ENCODE measurements at places on chromosomes 1 and 21.
A peak's percentile ranks its signal among the peaks of the same experiment; 100 is the strongest.

- DNase-seq = no peak
Measured at GRCh38 chr1:186500804-186501203, 39.9 kb upstream of the PDC start.

DNA sequence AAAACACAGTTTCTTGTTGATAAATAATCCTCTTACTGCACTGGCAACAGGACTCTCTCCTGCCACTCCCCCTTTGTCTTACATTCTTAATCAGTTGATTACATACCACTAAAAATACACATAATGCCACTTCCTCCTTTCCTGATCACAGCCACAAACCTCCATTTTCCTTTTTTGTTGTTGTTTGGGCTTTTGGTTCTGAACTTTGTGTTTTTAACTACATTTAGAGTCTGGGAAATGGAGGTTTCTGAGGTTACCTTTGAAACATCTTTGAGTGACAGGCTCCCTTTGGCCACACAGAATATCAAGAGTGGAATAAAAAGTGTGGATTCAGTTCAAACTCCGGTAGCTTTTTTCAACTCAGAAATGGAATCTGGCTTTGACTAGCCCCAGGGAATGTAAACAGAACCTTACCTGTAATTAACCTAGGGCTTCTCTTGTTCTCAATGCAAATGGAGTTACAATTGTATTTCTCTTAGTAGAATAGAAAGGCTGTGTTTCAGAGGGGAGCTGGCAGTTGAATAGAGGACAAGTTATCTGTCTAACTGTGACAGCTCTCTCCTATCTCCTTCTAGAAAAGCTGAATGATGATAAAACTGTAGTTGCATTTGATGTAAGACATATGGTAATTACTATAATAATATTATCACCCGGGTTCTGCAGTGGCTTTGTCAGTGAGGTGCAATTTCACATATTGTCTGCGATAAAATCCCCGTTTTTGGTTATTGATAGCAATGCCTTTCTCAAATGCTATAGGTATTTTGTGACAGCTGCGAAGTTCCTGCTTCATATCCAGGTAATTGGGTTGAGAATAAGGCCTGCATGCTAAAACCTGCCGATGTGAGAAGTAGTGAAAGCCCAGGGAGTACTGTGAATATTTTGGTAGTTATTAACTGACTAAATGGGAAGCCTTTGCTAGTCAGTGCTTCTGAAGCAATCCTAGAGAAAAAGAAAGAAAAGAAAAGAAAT lies 66.9 kb downstream of the ST6GALNAC5 start:
- DNase-seq = no peak

DNA sequence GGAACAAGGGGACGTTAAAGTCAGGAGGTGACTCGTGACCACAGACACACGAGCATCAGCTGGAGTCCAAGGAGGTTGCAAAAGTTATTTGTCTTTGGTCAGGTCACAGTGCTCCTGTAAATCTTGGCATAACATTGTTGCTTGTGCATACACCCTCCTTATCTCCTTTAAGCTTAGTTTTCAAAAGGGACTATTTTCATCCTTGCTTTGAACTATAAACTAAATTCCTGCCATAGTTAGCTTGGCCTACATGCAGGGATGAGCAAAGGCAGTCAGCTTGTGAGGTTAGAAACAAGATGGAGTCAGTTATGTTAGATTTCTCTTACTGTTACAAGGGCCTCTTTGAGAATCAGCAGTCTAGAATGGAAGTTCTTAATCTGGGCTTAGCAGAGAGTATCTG lies 28.0 kb upstream of the FASLG start:
- DNase-seq = no peak

DNA sequence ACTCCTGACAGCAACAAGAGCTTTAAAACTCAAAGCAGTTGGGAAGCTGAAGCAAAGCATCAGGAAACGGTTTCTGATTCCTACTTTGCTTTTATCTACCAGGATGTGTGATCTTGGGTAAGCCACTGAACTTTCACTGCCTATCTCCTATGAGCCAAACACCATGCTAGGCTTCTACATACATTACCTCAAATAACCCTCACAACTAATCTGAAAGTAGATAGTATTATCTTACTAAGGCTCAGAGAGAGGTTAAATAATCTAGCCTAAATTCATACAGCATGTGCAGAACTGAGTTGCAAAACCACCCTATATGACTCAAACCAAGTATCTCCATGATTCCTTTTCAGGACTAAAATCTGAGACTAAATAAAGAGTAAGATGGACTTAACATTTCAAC lies 83.8 kb downstream of the EVI5 start:
- DNase-seq = no peak

- DNase-seq = no peak
Measured at GRCh38 chr1:31788825-31789256, 24.7 kb upstream of the ADGRB2 start.

GRCh38 chr1:10508511-10508951 lies 33.8 kb downstream of the PEX14 start:
- DNase-seq = no peak

GRCh38 chr21:39633770-39634181 lies 21.0 kb downstream of the B3GALT5 start:
- no peak for DNase-seq

DNA sequence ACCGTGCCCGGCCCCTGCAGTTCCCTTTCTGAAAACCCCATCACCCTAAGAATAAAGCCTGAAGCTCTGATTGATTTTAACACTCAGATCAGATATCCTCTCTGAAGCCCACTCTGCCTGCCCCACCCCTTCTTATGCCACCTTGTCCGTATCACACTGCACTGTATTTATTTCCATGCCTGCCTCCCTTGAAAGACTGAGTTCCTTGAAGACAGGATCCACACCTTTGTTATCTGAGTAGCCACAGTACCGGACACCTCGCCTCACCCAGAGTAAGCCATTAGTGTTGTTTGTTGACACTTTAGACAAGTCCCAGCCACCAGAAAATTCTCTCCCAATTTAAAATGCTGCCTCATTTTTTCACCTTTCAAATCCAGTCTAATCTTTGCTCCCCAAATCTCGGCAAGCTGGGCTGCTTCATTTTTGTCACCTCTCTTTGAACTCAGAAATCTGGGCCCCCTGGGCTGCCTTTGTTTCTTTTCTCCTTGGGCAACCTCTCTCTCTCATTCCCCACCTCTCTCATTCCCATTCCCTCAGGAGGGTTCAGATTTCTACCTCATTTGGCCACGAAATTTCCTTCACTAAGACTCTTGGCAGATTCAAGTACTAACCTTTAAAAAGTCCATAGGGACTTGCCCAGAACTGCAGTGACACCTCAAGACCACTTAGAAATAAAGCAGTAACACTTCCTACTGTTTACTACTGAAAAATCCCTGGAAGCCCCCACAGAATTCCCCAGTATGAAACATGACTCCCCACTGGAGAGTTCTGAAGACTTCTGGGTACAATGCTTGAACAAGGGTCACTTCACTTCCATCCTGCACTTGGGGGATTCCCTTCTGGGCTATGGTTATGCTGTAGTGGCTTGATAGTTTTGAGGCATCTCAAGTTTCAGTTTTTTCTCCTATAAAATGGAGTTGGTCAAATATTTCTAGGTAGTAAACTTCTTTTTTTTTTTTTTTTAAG lies 8.7 kb upstream of the PPP1R15B start:
- DNase-seq = peak; percentile 12

DNA sequence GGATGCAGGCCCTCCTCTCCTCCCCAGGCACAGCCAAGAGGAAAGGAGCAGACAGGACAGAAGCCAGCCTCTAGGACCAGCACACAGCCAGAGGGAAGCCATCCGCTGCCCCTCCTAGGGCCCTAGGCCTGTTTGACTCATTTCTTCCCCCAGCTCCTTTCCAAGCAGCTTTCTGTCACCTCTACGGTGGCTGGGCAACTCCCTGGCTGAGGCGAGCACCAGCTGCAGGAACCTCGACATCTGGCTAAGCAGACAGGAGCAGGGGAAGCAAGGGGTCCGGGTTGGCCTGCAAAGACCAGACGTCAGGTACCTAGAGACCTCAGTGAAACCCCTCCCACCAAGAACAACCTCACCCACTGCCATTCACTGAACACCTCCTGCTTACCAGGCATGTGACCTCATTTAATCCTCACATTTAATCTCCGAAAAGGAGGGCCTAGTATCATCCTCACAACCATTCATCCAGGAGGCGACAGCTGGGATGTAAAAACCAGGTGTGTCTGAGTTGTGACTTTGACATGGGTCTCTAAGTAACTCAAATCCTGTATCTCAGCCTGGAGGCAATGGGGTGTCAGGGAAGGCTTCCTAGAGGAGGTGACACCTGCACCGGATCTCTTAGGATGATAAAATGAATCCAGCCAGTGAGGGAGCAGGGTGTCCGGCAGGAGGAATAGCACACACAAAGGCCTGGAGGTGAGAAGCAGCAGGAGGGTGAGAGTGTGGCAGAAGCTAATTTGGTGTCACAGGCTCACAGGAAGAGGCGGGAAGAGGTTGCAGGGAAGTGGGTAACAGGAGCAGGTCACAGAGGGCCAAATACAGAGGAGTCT lies 5.9 kb downstream of the LRP8 start:
- DNase-seq = no peak

DNA sequence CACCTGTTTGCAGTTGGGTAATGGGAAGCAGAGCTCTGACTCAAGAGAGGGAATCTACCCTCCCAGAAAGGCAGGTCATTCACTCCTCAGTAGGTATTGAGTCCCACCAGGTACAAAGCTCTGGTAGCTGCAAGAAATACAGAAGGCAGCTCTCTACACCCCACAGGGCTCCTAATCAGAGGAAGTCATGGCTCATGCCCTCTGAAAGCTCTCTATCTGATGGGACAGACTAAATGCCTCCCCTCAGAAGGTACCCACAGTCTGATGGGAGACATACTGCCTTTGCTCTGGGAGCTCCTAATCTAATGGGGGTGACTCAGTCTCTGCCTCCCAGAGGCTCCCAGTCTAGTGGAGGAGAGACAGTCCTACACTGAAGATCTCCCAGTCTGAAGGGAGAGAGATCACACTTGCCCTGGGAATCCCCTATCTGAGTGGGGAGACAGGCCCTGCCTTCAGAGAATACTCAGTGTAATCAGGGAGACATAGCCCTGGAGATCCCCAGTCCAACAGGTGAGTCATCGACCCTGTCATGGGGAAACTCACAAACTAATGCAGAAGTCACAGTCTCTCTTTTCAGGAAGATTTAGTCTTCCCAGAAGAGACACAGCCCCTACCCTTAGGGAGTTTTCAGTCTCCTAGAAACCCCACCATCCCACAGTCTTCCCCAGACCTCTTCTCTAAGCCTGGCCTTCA lies 23.7 kb downstream of the CAMK1G start:
- DNase-seq = no peak

DNA sequence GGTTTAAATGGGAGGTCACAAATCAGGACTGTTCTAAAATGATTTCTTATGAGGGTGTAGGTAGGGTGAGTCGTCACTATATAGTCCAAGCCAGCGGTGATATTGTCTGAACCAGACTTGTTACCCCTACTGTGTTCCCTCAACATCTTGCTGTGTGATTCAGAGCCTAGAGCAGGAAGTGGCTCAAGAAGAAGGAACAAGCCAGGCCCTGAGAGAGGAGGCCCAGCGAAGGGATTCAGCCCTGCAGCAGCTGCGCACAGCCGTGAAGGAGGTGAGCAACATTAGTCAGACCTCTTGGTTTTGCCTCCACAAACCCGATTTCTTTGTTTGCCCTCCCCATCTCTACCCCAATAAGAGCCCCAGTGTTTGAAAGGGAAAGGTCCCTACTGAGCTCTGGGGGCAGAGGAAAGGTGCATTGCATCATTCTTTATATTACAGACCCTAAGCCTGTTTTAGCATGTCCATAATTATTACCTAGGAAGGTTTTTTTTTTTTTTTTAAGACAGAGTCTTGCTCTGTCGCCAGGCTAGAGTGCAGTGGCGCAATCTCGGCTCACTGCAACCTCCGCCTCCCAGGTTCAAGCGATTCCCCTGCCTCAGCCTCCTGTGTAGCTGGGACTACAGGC lies 5.0 kb upstream of the SH3BGRL3 start:
- DNase-seq = no peak

GRCh38 chr1:69572921-69573320 lies 5.2 kb downstream of the LRRC7 start:
- no peak for DNase-seq

- DNase-seq = no peak
Measured at GRCh38 chr1:153375511-153375910, at the start of gene S100A12. S100A12 (minus strand) TSS chr1:153375621; CDS start chr1:153374592, 1,029 bp downstream.

DNA sequence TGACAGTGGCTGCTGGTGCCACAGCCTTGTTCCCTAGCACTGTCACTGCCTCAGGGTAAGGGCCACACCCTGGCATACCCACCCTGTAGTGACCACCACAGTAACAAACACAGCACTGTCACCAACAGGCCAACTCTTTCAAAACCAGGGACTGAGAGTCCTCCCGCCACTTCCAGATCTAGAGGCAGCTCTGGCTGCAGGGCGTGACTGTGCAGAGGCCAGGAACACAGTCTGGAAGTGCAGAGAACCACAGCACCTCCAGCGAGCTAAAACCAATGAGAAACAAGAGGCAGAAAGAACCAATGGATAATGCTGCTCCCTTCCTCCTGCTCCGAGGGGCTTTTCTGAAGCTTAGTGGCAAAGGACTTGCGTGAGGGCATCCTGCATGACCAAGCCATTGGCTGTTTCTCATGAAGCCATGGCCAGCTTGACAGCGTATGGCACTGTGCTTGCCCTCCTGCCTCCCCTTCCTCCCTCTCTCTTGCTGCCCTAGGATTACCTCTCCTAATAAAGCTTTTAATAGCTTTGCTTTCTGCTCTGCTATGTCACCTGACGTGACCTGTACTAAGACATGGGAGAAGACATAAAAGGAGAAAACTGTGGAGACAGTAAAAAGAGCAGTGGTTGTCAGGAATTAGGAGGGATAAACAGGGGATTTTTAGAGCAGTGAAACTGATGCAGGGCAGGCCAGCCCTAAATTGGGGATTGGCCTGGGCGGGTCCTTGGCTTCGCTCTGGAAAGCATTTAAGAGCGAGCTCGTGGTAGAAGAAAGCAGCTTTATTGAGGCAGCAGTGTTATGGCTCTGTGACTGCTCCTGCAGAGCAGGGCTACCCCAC lies 7.2 kb downstream of the PARP1 start:
- no peak for DNase-seq

- no peak for DNase-seq
Measured at GRCh38 chr1:201405484-201405831, 6.3 kb upstream of the LAD1 start.

GRCh38 chr1:91747666-91748065 lies 138.3 kb downstream of the TGFBR3 start:
- DNase-seq = no peak

All from CD4-positive, alpha-beta T cell (primary cell).